ENCODE measurements at places on chromosomes 1 and 21.

- no peak for DNase-seq
These were observed 21.8 kb downstream of the ADORA1 start for GRCh38 chr1:203149188-203149840.

GRCh38 chr1:168676029-168676812, 52.8 kb downstream of the DPT start:
- no peak for DNase-seq

- no peak for DNase-seq
These were observed 142.1 kb downstream of the DPYD start for GRCh38 chr1:97778718-97779117.

- DNase-seq: no peak
These were observed 7.6 kb upstream of the CPT2 start for GRCh38 chr1:53189061-53189460.

Data from activated CD4-positive, alpha-beta T cell treated with anti-CD3 and anti-CD28 coated beads for 24 hours (primary cell).